T-cell (primary cell): ENCODE measurements at places on chromosomes 16 and 17.

DNA sequence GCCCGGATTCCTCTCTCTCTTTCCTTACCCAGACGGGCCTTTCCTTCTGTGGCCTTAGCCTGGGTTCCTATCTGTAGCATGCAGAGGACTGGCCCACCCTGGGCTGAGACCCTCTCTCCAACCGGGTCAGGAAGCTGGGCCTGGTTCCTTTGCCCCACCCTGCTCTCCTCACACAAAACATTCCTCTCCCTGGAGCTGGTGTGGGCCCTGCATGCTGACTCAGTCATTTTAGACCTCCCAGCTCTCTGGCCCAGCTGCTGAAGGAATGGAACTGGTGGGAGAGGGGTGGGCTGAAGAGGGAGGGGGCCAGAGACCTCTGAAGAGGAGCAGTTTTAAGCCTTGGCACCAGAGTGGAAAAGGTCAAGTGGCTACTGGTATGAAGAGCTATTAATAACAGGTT, 957 bp downstream of the MYL4 start:
- DNase-seq: no peak

DNA sequence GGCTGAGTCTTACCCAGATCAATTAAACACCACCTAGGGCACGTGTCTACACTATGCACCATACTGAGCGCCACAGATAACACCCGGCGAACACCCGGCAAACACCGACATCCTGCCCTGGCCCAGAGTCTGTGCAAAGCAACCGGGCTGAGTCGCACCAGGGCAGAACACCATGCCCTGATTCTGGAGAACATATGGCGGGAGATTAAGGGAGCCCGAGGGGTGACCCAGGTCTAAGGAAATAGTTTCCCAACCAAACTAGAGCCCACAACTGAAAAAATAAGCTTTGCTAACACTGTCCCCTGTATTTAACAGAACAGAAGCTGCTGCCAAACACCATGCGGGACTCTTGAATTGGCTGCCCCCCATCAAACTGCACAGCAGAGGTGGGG, 22.1 kb downstream of the MYO18A start:
- no peak for DNase-seq

- DNase-seq: no peak
Measured at GRCh38 chr17:82943751-82944150, 103.9 kb upstream of the ZNF750 start.

GRCh38 chr16:14658063-14658462, 25.3 kb downstream of the BFAR start:
- no peak for DNase-seq

GRCh38 chr16:57884655-57885133, 82.4 kb upstream of the KIFC3 start:
- DNase-seq: no peak

GRCh38 chr16:17334096-17334495, 136.7 kb downstream of the XYLT1 start:
- DNase-seq: no peak

DNA sequence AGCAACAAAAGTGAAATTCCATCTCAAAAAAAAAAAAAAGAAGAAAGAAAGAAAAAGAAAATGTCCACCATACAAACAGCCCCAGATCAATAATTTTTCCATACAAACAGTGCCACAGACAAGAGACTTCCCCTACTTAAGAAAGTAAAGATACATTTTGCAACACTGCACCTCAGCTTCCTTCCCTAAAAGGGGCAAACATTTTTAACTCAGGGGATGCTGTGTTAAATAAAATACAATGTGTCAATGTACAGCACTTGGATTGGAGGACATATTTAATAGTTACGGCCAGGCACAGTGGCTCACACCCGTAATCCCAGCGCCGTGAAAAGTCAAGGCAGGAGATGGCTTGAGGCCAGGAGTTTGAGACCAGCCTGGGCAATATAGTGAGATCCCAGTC, 22.3 kb downstream of the MYH11 start:
- no peak for DNase-seq

DNA sequence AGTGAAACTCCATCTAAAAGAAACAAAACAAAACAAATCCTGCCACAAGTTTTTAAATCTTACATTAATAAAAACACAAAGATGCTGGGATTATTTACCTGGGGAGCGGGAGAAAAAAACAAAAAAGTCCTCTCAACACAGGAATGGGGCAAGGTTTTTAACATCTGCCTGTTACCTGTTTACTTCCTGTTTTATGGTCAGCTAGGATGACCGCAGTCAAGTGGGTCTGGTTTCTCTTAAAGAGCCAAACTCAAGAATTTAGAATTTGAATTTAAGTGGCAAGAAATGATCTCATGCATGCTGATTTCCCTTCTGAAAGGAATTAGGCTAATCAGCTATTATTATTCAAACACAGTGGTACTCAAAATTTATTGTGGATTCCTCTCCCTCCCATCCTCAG, 39.7 kb upstream of the TBC1D3K start:
- DNase-seq: no peak

GRCh38 chr17:64778240-64779097, 116.4 kb upstream of the SMURF2 start:
- DNase-seq: no peak

GRCh38 chr16:72443809-72444208, 271.9 kb upstream of the PMFBP1 start:
- no peak for DNase-seq

- DNase-seq: no peak
Measured at GRCh38 chr17:81310949-81311550, 15.9 kb upstream of the SLC38A10 start.

- no peak for DNase-seq
Measured at GRCh38 chr16:87384162-87384874, 742 bp upstream of the FBXO31 start.

DNA sequence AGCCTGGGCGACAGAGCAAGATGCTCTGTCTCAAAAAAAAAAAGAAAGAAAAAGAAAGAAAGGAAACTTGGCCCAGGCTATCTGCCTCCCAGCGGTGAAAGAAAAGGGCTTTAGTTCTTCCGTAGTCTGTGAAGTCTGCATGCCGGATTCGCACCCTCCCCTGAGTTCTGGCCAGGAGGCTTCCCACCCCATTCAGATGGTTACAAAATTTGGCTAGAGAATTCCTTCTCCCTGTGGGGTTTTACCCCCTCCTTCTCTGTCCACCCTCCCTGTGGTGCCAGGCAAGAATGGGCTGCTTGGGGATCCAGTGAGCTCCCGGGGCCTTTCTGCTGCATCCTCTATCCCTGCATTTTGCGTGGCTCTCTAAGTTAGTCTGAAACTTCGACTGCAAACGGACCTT, 37.8 kb downstream of the PAFAH1B1 start:
- no peak for DNase-seq

- no peak for DNase-seq
Measured at GRCh38 chr17:72400488-72400827, 279.6 kb downstream of the SOX9 start.

GRCh38 chr16:4103745-4104144, 12.5 kb downstream of the ADCY9 start:
- no peak for DNase-seq

DNA sequence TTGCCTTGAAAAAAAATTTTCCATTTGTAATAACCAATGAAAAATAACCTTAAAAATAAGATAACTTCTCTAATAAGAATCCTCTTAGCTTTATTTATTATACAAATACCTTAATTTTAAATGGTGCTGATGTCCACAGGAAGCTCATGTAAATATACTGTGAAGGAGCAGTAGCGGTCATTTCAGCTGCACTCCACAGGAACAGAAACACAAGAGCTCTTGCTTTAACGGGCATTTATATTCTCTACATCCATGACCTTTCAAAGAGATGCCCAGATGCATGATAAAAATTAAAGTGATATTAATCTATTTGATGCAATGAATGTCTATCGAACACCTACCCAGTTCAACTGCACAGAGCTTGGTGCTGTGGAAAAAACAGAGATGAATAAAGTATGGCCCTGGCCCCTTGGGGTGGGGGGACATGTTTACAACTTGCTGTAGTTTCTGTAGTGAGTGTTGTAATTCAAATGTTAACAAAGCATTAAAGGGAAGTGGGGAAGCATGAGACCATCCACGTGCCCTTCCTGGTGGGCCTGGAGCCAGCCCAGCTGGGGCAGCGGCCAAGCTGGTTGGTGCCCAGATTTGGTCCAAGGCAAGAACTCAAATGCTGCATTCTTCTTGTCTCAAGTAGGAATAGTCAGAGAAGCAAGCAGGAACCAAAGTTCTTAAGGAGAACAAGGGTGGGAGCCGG, 47.9 kb downstream of the IQCK start:
- no peak for DNase-seq

- DNase-seq: no peak
Measured at GRCh38 chr16:64977206-64977920, 144.5 kb downstream of the CDH11 start.

DNA sequence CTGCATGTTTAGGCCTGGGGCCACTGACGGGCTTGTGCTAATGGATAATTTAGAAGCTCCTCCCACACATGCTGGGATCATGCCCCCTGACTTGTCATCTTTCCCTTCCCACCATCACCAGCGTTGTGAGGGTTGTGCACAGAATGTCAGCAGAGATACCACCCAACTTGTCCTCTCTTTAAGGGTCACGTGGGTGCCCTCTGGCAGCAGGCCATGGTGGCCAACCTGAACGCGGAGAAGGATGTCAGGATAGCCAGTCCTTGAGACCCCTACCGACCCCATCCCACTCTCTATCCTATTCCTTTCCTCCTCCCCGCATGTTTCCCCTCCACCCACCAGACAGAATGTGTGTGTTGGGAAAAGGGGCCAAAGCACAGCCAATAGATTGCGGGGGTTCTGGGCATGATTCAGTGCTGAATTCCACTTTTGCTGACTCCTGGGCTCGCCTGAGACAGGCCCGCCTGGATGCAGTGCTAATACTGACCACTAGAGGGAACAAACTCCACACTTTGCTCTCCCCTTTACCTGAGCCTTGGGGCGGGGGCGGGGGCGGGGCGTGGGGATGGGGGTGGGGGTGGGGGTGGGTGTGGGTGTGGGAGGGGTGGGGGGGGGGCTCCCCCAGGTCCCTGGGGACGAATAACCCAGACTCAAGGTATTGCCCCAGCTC, at the start of gene GH2:
Gene GH2 (minus strand): TSS at position 10 of the 667 bp plus-strand sequence. CDS start 143 bp downstream, outside the sequence.
- peak; percentile 55 for DNase-seq

DNA sequence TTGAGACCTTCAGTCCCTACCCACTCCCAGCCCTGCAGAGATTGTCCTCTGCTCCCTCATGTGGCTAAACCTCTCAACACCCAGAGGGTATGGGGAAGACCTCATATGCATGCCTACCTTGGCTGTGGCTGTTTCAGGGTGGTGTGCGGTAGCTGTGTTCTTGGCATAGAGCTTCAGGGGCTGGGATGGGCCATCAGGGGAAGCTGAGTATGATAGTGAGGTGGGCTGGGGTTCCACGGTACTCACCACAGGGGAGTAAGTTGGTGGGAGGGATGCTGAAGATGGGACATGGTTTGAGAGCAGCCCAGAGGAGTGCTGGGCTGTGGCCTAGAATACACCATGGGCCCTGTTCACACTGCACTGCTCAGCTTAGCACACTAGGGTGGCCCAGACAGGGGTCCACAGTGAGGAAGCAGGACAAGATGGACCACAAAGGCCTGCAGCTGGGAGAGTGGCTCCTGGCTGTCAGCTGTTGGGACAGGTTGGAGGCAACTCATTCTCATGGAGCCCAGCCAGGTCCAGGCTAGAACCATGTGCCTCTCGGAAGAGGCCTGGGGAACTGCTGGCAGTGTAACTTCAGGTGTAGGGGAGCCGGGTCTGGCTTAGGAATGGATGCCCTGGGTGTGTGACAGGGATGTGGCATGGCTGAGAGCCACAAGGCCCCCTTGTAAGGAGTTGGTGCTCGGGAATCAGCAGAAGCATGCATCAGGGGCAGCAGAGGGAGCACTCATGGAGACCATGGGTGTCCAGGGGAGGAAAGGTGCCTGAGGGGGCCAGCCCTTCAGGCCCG, 3.1 kb downstream of the MFAP4 start:
- DNase-seq: no peak

DNA sequence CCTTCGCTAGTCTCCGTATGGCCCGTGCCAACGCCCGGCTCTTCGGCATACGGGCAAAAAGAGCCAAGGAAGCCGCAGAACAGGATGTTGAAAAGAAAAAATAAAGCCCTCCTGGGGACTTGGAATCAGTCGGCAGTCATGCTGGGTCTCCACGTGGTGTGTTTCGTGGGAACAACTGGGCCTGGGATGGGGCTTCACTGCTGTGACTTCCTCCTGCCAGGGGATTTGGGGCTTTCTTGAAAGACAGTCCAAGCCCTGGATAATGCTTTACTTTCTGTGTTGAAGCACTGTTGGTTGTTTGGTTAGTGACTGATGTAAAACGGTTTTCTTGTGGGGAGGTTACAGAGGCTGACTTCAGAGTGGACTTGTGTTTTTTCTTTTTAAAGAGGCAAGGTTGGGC, 2.5 kb downstream of the RPL13 start:
- DNase-seq: no peak

- no peak for DNase-seq
Measured at GRCh38 chr16:48517493-48517892, 92.5 kb downstream of the N4BP1 start.

DNA sequence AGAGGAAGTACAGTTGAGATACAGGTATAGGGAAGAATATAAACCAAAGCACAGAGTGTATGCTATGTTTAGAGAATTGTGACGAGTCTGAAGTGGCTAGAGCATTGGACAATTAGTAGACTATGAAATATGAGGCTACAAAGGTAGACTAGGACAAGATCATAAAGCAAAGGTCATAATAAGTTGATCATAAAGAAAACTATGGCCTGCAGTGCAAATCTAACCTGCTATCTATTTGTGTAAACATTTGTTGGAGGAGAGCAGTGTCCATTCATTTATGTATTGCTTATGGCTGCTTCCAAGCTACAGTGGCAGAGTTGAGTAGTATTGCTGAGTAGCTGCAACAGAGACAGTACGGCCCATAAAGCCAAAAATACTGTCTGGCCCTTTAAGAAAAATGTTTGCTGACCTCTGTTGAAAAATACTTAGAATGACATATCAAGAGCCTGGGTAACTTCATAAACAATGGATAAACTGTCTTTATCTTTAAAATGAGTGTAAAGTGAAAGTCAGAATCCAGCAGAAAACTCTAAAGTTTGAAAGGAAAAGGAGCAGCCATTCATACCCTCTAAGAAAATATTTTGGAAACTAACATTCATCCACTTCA, 14.5 kb upstream of the OR1E2 start:
- no peak for DNase-seq

GRCh38 chr17:9907883-9908648, 3.0 kb upstream of the RCVRN start:
- no peak for DNase-seq

- DNase-seq: no peak
Measured at GRCh38 chr17:38911081-38911730, 14.2 kb upstream of the LASP1NB start.

DNA sequence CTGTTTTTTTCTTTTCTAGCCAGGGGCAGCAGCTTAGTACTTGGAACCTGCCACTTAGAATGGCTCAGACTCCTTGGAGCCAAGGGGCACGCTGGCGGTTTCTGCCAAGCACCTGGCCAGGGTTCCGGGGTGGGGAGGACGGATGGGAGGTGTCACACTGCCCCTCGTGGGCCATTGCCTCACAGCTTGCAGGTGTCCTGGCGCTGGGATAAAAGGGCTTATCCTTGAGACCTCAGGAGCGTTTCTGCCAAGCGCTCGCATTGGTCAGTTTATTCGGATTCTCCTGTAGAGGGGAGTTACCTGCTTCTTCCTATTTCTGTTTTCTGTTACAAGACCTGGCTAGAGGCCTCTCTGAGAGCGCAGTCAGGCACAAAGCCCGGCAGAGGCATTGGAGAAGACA, 234.6 kb downstream of the MSI2 start:
- DNase-seq: no peak
